ENCODE measurements at places on chromosomes 6 and 20.

- no peak for DNase-seq
Observed at GRCh38 chr20:54622333-54623295, 147.2 kb downstream of the DOK5 start.

GRCh38 chr20:1897965-1898464 lies 2.8 kb downstream of the SIRPA start:
- no peak for DNase-seq

DNA sequence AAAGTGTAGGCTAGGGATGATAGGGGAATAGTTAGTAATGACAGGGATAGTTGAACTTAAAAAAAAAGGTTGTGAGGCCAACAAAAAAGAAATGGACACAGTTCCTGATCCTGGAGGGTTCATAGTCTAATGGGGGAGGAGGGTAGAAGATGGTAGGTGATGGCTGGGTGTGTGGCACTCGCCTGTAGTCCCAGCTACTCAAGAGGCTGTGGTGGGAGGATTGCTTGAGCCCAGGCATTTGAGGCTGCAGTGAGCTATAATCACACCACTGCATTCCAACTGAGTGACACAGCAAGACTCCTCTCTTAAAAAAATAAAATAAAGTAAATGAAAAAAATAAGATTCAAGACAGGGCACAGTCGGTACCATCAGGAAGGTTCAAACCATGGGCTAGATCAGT lies 2.4 kb upstream of the MICB start:
- DNase-seq: no peak

- no peak for DNase-seq
Observed at GRCh38 chr6:163757520-163757919, 343.0 kb downstream of the QKI start.

DNA sequence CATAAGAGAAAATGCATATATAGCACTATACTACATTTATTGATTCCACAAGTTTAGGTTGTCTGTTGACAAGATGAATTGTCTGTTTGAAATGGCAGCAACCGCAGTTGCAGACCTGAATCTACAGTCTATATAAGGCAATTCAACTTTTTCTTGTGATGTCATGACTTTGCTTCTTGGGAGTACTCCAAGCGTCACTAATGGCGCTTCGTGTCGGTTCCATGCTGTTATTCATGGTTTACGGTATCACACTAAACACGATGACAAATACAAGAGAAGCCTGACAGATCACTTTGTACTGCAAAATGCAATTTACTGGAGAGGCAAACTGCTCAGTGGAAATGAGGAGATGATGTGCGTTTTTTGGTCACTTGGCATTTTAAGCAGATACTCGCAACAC lies 280.3 kb upstream of the TCF21 start:
- DNase-seq: no peak

- DNase-seq: no peak
Observed at GRCh38 chr6:39086294-39086693, 28.7 kb downstream of the SAYSD1 start.
